ENCODE measurements at places on chromosomes 7 and 10.

GRCh38 chr10:22714479-22715289 is at the start of gene PIP4K2A:
TSS of gene PIP4K2A (minus strand) at chr10:22714578. CDS start at chr10:22714326, 252 bp downstream.
- DNase-seq = peak; percentile 96

GRCh38 chr10:6035931-6036575 is 26.1 kb downstream of the IL2RA start:
- DNase-seq = no peak

DNA sequence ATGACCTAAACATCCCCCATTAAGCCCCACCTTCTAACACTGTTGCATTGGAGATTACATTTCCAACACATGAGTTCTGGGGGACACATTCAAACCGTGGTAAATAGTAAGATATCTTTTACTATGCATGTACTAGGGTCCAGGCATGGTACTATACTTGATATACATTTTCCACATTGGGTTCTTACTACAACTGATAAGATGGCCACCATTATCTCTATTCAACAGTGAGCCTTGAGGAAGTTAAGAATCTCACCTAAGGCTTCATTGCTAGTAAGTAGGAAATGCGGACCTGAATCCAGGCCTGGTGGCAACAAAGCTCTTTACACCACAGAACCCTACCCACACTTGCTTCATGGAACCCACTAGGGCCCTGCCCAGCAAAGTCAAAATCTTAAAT is 5.7 kb downstream of the PANK1 start:
- no peak for DNase-seq

- peak; percentile 39 for DNase-seq
Observed at GRCh38 chr10:32937911-32938424, 20.1 kb downstream of the ITGB1 start.

- DNase-seq = no peak
Observed at GRCh38 chr7:91109200-91109599, 155.0 kb upstream of the FZD1 start.

DNA sequence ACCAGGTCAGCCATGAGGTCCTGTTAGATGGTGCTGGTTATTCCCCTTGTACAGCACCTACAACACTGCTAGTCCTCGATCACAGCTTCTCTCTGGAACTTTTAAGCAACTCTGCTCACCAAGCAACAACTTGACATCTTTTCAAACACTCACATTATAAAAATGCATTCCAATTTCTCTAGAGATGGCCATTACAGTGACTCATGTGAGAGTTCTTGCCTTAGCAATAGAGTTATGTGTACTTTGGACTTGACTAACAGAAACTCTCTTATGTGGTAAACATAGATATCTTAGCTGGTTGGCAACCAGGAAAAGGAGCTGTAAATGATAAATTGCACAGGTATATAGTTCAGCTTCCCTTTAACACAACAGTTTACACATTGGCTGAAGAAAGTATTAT is 122.2 kb downstream of the PDE1C start:
- DNase-seq = peak; percentile 87

- DNase-seq = no peak
Observed at GRCh38 chr10:33596422-33596821, 262.0 kb upstream of the NRP1 start.

DNA sequence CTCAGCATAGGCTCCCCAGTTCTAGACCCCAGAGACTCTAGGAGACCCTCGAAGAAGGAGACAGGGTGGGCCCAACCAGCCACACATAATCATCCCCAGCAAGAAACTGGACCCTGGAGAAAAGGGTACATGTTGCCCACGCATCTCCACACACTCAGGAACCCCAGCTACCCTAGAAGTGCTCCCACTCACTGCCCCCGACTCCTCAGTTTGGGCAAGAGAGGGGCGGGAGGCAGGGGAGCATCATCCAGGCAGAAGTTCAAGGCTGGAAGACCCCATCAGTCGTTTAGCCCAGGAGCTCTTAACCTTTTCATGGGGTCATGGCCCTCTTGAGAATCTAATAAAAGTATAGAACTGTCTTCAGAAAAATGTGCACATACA is 1.8 kb upstream of the ZNF467 start:
- no peak for DNase-seq

DNA sequence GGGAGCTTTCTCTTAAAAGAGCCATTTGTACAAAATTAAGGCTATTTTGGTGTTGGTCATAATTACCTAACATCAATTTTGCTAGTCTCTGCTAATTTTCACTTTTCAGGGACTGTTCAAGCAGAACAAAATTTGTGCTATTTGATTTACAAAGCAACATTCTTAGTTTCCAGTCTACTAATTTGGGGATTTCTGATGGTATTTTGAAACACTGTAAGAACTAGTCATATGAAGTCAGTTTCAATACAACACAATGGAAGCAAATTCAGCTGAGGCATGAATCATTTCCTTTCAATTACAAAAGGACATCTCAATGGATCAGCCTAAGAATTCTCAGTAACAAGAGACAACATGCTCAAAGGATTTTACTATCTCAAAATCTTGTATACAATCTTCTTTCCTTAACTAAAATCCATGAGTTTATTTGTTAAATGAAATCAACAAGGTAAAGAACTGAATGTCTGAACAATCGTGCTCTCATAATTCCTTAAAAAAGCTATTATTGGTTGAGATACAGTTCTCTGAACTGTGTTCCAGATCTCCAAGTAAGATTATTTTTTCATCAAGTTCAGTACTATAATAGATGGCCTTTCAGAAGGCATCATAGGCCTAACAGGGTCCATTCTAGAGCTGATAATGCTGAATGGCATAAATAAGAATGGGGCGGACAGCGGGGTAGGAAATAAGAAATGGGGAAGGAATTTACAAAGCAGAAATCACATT is 144.6 kb downstream of the NRCAM start:
- DNase-seq = no peak
